Transverse colon (tissue), 4 donors: ENCODE measurements at places on chromosomes 7 and 10.

- no peak for DNase-seq
These were observed 43.4 kb downstream of the IGF2BP3 start for GRCh38 chr7:23426876-23427275.

DNA sequence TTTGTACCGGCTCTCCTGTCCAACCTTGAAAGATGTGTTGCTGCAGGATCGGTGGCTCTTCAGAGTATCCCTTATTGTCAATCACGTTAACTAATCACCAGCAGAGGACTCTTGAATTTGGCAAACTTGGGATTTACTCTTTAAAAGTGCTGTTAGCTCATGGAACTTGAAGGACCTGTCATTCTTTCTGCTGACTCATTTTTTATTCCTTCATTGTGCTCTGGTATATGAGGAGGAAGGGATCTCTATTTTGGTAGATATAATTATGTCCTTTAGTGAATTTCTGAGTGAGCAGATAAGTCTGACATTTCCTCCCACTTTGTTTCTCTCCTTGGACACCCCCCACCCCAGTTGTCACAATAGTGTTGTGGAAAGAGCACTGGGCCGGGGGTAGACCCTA lies 175.1 kb upstream of the HDAC9 start:
- no peak for DNase-seq

GRCh38 chr10:97875391-97875790 lies 25.7 kb downstream of the GOLGA7B start:
- DNase-seq, result no peak

DNA sequence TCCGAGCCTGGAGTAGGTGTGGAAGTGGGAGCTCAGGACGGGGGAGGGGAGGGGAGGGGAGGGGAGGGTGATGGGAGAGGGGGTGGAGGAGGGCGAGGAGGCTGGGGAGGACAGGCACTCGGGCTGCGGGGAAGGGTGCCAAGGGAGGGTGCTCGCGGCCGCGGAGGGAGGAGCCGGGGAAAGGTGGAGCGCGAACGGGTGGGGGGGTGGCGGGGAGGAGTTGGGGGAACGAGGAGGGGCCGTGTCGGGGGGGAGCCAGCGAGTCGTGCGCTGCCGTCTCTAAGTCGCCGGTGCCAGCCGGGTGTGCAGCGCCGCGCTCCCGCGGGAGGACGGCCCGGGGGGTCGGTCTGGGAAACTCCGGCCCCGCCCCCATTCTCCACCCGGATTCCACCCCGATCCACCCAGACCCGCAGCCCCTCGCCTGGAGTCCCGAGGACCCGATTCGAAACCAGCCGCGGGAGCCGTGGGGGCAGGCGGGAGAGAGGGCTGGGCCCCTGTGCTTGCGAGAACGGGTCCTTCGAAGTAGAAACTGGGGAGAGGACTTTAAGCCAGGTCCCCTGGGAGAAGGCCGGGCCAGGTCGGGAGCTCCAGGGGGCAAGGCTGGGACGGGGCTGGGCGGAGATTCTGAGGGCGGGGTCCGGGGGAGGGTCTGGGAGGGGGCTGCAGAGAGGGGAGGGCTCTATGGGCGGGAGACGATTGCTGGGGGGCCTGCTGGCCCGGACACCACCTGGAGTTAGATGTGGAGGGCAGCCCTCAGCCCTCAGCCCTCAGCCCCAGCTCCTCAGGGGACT lies at the start of gene ZNF467:
TSS of gene ZNF467 (minus strand) at position 143 of the 791 bp plus-strand sequence. CDS start 2,556 bp downstream, outside the sequence.
- peak; percentile 70 for DNase-seq

DNA sequence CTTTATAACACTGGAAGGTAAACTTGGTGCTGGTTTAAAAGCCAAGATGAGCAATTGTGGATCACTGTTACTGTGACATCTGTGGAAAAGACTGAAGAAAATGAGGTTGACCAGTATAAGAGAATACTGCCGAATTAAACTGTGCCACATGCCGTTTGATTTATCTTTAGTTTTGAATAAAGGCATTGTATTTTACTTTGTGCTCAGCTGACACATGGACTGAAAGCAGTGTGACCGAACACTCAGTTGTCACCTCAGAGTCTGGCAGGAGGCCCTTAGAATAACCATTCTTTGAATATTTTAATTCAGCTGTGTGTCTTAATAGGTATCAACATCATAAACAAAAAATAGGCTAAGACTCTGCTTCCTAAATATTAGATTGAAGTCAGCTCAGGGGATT lies 133.7 kb upstream of the GJD4 start:
- DNase-seq, result no peak

DNA sequence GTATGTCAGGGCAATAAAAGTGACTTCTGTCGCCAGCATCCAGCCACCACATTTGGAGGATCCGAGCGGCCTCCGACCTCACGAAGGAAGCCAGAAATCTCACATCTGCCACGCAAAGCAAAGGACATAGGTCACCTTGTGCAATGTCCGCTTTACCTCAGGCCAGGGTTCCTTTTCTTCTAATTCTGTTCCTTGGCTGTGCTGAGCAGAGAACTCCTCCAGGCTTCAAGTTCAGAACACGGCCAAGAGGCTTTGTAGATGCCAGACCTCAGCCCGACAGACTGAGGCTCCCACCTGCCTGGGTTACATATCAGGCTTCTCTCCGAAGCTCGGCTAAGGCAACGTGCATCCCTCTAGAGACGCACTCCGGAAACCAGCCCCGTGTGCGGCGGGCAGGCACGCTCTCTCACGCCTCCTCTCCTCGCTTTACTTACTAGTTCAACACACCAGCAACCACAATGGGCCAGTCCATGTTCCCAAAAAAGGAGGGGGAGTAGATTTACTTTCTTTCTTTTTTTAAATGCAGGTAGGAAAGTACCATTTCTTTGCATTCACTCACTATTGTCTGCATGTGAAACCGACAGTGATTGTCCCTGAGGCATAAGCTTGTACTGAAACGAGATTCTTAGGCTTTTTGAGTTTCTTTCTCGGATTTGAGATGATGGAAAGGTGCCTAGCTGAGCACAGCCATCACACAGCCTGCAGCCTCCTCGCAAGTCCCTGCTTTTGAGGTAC lies 122.4 kb upstream of the AFAP1L2 start:
- DNase-seq, result peak; percentile 91

DNA sequence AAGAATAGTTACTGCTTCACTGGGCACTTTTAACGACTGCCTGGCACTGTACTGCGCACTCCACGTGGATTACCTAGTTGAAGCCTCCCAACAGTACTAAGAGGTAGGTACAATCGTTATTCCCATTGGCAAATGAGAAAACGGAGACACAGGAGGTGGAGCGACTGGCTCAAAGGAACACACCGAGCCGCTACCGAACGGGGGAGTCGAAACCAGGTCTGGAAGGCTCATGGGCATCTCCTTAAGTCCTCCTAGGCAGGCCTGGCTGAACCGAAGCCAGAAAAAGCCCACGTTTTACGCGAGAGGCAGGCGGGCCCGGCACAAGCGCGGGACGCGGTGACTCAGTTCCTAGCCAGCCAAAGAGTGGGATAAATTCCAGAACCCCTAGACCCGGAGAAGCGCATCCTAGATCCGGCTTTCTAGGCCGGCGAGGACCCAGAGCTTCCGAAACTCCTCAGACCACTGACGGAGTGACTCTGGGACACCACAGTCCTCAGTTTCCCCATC lies 472 bp downstream of the PDAP1 start:
- DNase-seq, result peak; percentile 50

DNA sequence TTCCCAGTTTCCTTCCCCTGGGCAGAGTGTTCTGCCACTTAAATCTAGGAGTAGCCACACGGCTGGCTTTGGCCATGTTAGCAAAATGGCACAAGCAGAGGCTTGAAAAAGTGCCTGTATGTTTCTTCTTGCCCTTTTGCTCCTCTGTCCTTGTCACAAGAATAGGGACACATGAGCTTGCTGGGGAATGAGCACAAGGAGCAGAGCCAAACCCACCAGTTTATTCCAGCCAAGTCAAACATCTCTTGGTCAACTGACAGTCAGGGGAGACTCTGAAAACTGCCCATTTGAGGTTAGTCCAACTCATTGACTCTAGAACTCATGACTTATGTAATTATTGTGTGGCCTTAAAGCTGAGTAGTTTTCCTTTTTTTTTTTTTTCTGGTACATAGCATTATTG lies 739.7 kb upstream of the FZD8 start:
- DNase-seq, result no peak

DNA sequence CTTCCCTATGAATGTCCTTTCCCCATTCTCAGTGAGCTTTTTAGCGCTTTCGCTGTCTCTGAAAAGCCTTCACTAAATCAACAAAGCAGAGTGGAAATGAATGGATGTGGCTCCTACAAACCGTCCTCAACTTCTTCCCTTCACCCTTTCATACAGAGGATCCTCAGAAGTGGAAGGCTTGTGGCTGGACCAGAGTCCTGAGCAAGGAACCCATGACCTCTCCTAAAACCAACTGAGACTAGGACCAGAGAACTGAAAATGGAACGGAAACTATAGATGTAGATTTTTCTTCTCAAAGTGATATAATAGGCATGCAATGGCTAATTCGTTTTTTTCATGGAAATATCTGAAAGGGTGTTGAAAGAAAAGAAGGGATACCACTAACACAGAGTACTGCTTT lies 122.5 kb downstream of the LHFPL3 start:
- DNase-seq, result no peak

DNA sequence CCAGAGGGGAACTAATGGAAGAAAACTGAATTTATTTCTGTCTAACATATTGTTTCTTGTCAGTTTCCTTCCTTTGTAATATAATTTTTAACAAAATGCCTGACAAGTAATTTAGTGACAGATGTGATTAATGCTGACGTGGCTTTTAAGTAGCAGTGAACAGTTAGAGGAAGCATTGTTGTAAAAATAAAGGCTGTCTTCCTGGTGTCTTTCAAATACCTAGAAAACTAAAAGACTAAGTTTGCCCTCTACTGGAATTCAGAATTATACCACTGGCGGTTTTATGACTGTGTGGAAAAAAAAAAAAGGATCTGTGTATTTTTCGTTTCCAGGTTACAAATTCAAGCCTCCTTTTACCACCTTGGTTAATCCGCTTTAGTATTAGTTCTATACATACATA lies 217.1 kb upstream of the DPP6 start:
- no peak for DNase-seq
